ENCODE measurements at places on chromosomes 7 and 10.

GRCh38 chr10:58412502-58412961 lies 27.3 kb downstream of the TFAM start:
- no peak for DNase-seq

- no peak for DNase-seq
These were observed 370.2 kb downstream of the PPP1R3A start for GRCh38 chr7:113548561-113548960.

DNA sequence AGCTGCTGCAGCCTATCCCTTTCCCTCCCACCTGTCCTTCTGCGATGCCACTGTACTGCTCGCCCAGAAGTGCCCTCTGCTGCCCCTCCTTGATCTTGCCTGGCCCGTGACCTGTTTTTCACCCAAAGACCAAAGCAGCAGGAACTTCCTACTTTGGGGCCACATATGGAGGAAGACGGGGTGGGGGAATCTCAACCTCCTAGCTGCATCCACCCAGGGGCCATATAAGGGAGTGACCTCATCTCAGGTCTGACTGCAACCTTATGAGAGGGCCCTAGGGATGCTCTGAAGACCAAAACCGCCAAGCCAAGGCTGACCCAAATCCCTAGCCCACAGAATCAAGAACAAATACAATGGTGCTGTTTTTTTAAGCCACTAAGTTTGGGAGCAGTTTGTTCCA lies 15.7 kb downstream of the PRKCQ start:
- no peak for DNase-seq

- DNase-seq, result no peak
These were observed 37.6 kb downstream of the OAT start for GRCh38 chr10:124381011-124381611.

DNA sequence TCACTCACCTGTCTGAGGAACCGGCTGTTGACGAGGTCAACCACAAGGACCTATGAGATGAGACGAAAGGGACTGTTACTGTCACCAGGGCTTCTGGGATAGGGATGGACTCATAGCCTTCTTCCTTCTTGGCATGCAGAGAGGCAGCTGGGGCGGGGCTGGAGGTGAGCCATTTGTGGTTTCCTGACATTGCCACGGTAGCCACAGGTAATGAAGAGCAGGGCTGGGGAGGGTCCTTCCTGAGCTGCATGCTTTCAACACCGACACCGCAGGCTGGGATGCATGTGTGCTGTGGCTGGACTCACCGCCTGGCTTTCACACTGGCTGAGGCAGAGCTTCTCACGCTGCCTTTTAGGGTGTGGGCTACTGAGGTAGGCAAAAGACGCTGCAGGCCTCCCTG lies 46.4 kb upstream of the MKRN1 start:
- DNase-seq, result no peak

DNA sequence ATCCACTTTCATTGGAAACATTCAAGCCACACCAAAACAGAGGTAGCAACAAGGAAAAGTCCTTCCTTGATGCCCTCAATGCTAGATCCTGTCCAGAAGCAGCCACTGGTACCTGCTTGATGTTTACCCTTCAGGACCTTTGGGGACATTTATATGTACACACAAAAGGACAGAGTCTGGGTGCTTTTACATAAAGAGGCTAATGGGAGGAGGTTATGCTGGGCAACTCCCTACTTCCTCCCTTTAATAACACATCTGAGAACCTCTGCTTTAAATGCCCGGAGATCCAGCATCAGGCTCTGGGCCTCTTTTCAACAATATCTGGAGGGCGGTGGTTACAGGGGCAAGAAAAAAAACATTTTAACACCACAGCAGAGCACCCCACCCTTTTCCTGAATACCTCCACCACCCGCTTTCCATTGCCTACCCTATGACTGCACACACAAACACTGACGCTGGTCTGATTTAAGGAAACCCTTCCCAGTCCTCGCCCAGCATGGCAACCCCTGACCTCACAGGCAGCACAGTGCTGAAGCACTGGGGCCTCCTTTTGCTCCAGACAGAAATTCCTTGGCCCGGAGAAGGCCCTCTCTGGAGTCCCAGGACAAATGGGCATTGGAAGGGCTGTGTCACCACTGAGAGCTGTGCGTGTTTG lies 39.3 kb upstream of the DUSP5 start:
- no peak for DNase-seq

- DNase-seq, result no peak
These were observed 84.5 kb downstream of the HGF start for GRCh38 chr7:81685270-81685868.

GRCh38 chr7:151038951-151039849 lies 9.1 kb upstream of the ASIC3 start:
- peak; percentile 56 for DNase-seq

DNA sequence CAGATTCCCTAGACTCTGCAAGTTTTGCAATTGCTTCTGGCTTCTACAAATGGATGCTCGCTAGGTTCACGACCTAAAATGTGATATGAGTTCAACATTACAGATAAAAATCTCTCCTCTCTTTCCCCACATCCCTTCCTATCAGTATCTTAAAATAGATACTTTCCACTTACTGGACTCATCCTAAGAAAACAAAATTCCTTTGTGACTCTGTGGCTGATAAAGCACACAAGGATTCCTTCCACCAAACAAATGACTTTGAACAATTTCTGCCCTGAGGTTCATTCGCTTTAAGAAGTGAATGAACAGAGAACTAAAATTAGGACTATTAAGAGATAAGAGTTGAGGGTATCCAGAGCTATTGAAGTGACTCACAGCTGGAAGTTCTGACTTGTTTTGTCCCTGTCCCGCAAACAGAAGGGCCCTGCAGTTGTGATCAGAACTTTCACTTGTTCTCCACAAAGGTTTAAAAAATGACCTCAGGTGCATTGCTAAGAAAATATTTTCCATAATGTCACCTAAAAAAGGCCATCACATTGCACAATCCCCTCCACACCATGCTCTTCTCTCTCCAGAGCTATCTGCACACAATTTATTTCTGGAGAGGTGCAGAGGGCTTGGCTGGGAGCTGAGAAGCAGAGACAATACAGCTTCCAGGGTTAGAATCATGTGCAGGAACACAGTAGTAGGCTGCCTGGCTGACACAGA lies 96.1 kb downstream of the PIP4K2A start:
- DNase-seq, result peak; percentile 47

DNA sequence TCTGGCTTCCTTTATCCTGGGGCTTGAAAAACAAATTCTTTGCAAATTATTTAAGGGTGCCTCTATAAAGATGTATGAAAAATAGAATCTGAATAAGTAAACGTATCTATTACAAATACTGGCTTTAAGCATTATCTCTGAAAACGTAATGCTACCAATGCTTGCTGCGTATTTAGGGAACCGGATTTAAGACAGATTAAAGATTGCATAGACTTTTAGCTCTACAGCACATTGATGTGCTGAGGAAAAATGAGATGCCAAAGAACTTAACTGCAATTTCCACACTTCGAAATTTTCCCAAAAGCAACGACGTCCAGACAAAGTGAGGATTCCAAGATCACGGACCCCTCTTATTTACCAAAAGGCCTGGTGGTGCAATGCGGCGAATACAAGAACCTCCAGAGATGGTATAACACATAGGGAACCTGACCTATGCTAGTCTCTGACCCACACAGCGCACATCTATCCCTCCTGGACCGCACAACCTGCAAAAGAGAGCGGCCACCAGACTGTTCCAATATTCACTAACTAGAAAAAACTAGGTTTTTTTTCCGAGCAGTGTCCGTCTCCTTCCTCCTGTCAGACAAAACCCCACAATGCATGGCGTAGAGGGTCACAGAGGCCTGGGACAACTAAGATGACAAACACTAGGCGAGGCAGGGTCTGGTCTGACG lies 34.3 kb upstream of the PHF14 start:
- peak; percentile 2 for DNase-seq

GRCh38 chr7:23332910-23333612 lies 33.9 kb downstream of the MALSU1 start:
- DNase-seq, result no peak

GRCh38 chr10:129272176-129272575 lies 194.9 kb upstream of the MGMT start:
- DNase-seq, result no peak

DNA sequence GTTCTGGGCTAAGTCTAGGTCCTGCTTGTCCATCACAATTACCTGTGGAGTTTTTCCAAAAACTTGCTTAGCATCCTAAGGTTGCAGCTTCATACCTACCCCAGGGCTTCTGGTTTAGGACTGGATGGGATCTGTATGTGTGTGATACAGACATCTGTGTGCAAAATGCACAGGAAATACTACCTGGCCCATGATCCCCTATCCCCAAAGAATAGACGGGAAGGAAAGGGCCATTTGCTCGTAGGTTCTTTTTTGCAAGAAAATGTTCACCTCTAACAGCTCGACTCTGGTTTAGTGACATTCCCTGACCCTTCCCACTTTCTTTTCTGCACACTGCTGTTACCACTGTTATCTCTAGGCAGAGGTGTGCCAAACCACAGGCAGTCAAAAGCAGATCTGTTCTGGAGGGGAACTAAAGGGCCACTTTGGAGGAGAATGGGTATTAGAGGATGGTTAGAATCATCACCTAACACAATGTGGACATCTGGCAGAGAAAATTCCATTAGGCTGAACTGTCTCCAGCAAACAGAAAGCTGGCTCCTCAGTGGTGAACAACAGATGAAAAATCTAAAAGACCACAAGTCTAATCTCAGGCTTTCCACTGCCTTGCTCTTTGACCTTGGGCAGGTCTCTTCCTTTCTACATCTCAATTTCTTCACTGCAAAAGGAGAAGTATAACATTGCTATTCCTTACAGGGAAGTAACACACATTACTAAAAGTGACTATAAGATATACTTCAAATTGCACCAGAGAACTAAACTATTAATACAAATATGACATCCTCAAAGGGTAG lies 107.4 kb downstream of the UBE2H start:
- no peak for DNase-seq

DNA sequence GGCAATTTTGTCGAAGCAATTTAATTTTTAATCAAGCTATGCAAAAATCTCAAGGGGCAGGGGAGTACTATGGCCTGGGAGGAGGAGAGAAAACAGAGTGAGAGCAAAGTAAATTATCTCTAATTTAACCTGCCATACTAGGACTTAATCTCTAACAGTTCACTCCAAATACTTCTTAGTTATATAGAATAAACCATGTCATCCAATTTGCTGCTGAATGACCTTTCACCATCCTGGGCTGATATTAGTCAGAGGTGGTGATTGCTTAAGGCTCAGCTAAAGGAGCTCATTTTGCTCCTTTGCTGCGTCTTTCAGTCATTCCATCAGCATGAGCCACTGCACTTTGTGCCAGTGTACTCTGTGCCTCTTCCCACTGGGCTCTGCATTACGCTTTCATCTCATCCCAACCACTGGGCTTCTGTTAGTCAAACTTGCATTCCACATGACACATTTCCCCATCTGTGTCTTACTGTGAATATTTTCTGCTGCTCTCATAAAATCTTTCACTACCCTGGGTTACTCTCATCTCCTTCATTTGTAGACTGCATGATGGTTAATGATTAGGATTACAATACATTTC lies 84.3 kb downstream of the CD36 start:
- no peak for DNase-seq

DNA sequence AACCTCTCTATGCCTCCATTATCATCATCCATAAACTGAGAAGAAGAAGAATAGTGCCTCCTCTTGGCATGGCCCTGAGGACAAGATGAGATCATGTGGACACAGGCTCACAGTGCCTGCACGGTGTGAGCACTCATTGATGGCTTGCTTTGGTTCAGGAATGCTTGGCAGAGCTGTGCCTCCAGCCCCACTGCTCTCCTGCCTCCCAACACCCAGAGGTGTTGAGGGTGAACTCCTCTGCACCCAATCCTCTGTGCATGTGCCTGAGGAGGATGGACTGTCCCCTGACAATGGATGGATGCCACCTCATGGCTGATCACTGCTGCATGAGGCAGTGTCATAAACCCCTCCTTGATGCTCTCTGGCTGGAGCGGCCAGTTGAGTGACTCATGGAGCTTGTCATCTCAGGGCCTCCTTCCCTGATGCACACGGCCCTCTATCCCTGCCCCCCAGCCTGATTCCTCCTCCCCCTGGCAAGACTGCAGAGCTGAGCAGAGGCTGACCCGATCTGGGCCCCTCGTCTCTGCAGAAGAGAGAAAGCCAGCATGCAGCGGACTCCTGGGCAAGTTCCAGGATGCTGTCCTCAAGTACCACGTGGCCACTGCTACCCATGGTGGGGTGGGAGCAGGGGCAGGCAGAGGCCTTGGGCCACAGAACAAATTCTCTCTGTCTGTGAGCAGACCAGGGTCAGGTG lies 136.3 kb downstream of the KCNMA1 start:
- no peak for DNase-seq

DNA sequence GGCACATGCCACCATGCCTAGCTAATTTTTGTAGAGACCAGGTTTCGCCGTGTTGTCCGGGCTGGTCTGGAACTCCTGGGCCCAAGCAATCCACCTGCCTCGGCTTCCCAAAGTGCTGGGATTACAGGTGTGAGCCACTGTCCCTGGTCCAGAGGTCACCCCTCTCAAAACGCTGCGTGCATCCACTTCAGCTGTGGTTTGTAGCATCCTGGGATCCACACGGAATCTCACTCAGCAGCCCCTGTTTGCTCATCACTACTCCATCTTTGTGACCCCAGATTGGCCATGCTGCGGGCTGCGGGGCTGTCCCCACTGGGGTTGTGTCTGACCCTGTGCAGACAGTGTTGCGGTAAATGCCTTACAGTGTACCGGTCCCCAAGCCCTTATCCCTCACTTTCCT lies 3.5 kb downstream of the INPP5A start:
- DNase-seq, result no peak

- DNase-seq, result no peak
These were observed 5.4 kb downstream of the CHST15 start for GRCh38 chr10:124087672-124088634.

GRCh38 chr10:992467-992866 lies 4.2 kb downstream of the GTPBP4 start:
- DNase-seq, result no peak

DNA sequence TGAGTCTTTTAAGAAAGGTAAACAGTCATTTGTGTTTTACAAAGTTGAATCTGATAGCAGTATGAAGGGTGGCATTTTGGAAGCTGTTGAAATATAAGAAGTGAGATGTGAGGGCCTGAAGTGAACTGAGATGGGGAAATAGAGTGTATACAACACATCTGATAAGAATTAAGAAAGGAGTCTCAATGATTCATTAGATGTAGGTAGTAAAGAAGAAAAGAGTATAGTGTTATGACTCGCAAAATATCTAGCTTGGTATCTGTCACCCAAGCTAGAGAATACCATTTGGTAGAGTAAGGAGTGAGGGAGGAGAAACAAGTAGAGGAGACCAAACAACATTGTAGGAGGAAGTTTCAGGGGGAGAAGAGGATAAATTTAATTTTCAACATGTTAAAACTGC lies 5.3 kb downstream of the PTPN12 start:
- DNase-seq, result no peak

DNA sequence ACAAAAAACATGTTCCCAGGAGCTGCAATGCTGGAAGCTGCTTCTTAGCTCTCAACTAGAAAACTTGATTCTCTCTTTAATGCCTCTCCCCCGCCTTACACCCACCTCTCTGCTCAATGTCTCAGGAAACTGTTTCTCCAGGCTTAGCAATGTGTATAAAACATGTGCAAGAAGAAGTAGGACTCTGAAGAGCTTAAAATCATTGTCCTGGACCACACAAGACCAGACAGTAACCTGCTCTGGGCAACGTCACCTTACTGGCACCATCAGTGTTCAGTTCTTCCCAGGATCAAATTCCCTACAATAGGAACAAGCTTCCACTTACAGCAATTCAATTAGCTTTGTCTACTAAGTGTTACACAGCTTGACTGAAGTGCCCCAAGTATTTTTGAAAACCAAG lies 104.9 kb downstream of the RAPGEF5 start:
- DNase-seq, result no peak

GRCh38 chr7:130063036-130063435 lies 7.3 kb upstream of the KLHDC10 start:
- DNase-seq, result peak; percentile 67

- DNase-seq, result no peak
These were observed 6.7 kb upstream of the EN2 start for GRCh38 chr7:155450970-155451801.

GRCh38 chr7:2256306-2257045 lies 14.4 kb downstream of the NUDT1 start:
- no peak for DNase-seq

All from activated CD4-positive, alpha-beta T cell treated with anti-CD3 and anti-CD28 coated beads, Interleukin-2, amount 50 U/mL, for 16 hours (primary cell).